ENCODE measurements at places on chromosomes 11 and 22.
A peak's percentile ranks its signal among the peaks of the same experiment; 100 is the strongest.

DNA sequence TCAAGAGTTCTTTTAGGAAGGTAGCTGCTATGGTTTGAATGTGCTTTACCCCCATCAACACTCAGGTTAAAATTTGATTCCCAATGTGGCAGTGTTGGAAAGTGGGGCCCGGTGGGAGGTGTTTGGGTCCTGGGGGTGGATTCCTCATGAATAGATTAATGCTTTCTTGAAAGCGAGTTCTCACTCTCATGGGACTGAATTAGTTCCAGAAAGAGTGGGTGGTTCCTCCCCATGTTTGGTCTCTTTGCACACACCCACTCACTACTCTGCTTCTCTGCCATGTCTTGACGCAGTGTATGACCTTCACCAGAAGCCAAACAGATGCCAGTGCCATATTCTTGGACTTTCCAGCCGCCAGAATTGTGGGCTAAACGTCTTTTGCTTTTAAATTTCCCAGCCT, 394.4 kb downstream of the OPCML start:
- DNase-seq = no peak

DNA sequence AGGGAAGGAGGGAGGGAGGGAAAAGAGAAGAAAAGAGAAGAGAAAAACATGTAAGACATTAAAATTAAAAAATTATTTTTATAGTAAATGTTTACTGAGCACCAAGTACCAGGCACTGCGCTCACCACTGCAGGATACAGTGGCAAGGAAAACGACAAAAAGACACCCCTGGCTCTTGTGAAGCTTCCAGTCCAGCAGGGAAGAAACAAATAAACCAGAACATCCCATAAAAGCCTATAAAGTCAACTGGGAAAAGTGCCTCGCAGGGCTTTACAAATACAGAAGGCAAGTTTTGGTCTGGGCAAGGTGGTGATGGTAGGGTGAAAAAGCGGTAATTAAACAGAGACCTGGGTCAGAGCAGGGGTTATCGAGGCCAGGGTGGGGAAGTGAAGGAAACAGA, 33.6 kb downstream of the LARGE1 start:
- DNase-seq = no peak

- no peak for DNase-seq
Measured at GRCh38 chr11:88739524-88739923, 326.3 kb downstream of the GRM5 start.

GRCh38 chr11:35167426-35167954, 28.5 kb downstream of the CD44 start:
- DNase-seq = peak; percentile 21

DNA sequence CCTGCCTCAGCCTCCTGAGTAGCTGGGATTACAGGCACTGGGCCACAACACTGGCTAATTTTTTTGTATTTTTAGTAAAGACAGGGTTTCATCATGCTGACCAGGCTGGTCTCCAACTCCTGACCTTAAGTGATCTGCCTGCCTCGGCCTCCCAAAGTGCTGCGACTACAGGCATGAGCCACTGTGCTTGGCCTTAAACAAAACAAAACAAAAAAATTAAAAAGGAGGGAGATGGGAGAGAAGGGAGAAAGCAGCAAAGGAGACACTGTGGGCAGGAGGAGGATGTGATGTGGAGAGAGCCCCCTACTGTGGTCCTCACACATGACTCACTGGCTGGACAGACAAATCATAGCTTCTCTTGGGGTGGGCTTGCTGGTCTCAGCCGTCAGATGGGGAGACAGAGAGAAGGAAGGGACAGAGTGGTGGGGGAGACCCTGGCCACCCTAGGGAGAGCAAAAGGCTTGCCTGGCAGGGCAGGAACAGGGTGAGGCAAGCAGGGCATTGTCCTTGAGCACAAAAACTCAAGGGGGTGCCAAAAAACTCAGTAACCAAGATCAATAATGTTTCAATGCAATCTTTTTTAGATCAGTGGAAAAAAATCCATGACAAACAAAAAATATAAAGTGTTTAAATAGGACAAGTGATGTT, 31.6 kb downstream of the TPST2 start:
- DNase-seq = no peak

GRCh38 chr11:32105871-32106560, 15.1 kb downstream of the RCN1 start:
- DNase-seq = no peak

DNA sequence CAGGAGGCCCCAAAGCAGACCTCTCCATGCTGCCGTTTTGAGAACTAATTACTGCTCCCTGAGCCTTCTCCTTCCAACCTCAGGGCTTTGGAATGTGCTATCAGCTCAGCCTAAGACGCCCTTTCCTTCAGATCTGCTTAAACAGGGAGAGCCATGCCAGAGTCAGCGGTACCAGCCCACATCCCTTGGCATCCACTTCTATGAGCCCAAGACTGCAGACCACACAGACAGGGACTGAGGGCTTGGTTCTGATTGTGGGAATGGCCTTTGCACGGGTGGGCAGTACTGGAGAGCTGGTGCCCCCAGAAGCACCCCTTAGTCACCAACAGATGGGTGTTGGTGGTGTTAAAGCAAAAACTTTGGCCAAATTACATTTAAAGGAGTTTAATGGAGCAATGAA, 146.5 kb downstream of the TTC17 start:
- DNase-seq = no peak

- no peak for DNase-seq
Measured at GRCh38 chr11:36007127-36007655, 63.3 kb downstream of the LDLRAD3 start.

- DNase-seq = peak; percentile 89
Measured at GRCh38 chr11:68213555-68214172, 568 bp upstream of the KMT5B start.

DNA sequence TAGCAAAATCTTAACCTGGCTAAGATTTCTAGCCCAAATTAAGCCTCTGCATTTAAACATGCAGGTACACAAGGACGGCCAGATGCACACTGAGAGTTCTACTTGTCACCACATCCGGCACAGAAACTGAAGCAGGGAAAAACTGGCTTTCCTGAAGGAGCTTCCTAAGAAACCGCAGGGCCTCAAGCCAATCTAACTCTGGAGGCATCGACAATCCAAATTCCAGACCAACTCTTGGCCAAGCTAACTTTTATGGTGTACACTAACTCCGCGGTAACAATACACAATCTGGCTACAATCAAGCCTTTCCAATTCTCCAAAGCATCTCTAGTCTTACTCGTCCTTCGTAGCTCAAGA, 1.2 kb downstream of the MSANTD2 start:
- peak; percentile 21 for DNase-seq

- DNase-seq = no peak
Measured at GRCh38 chr22:37113757-37114156, 4.2 kb upstream of the TMPRSS6 start.

- peak; percentile 87 for DNase-seq
Measured at GRCh38 chr11:61897387-61898246, 6.3 kb upstream of the FADS3 start.

GRCh38 chr11:57541169-57541568, 3.8 kb downstream of the SMTNL1 start:
- no peak for DNase-seq

- no peak for DNase-seq
Measured at GRCh38 chr11:96307776-96308140, 35.2 kb downstream of the MAML2 start.

- no peak for DNase-seq
Measured at GRCh38 chr22:22892096-22893052, 4.8 kb downstream of the IGLL5 start.

DNA sequence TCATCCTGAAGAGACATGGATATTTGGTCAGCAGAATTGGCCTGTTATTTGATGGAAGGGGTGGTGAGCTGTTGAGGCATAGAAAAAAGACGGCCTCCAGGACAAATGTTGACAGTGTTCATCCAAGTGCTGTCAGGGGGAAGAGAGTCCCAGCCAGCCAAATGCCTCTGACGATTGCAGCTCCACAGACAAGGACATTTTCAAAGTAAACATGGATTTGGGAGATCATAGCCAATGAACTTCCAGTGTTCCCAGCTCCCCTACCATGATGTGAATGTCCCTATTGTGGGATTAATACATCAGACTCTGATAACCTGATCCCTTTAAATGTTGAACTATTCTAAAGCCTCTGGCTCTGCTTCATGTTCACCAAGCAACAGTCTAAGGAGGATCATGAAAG, 31.2 kb upstream of the PSMA1 start:
- no peak for DNase-seq

- no peak for DNase-seq
Measured at GRCh38 chr22:30704978-30705377, 10.3 kb downstream of the OSBP2 start.

- no peak for DNase-seq
Measured at GRCh38 chr11:134863294-134863693, 451.3 kb upstream of the B3GAT1 start.

DNA sequence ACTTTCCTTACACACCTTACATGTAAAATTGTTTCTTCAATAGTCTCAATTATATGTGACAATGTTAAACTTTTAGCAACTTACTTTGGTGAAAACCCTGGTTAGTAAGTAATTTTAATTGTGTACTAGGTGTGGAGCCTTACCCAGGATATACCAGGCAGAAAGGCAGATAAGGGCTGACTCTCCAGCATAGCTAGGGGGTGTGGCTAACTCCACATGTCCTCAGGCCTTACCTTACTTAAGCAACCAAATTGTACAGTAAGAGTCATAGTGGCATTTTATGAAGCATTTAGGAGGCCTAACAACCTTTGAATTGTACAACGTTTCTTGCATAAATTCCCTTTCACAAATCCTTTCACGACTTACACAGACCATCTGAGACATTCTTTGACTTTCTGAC, 118.2 kb upstream of the OR9Q1 start:
- no peak for DNase-seq

- DNase-seq = no peak
Measured at GRCh38 chr22:46626911-46627805, 7.0 kb downstream of the GRAMD4 start.

DNA sequence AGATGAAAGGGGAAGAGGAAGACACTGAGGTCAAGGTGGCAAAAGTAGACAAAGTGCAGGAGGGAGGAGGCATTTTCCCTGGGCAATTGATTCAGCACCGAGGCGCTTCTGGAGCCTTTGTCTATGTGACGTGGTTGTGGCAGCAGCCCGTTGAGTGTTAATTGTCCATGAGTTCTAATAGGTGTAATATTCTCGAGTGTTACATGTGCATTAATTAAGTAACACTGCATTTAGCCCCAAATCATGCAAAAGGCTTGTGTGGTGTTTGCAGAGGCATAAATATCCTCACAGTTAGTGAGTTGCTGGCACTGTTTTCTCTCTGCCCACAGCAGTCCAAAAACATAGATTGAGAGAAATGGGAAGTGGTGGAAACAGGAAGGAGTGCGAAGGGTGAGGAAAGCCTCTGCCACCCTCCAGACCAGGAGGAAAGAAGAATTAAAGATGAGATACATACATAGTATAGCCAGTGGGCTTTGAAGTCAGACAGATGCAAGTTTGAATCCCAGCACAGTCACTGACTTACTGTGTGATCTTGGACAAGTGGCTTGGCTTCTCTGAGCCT, 361.2 kb downstream of the MN1 start:
- DNase-seq = no peak
